Activated B cell treated with CpG ODN at 0.5 μM for 24 hours (primary cell): ENCODE measurements at places on chromosomes 12 and 14.

DNA sequence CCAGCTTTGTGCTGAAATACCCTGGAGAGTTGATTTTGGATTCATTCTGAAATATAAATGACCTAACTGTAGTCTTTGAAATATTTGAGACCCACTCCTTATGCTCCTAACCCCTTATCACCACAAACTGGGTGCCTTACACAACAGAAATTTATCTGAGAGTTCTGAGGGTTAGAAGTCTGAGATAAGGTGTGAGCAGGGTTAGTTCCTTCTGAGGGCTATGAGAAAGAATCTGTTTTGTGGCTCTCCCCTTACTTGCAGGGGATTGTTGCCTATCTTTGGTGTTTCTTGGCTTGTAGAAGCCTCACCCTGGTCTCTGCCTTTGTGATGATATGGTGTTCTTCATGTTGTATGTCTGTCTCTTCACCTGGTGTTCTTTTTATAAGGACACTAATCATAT, 91.7 kb downstream of the DERA start:
- DNase-seq: no peak

DNA sequence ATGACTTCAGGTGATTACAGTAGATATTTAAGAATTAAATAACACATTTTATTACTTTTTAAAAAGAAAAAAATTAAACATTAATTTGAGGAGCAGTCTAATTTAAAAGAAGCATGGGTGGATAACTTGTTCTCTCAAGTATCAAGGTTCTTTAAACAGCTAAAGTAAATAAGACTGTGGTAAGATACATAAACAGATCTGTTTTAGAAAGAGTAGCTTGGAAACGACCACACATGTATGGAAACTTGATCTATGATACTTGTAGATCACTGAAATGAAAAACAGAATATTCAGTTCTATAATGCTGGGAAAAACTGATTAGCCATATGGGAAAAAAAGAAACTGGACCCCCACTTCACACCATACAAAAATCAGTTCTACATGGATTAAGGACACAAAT, 36.0 kb downstream of the TC2N start:
- no peak for DNase-seq

DNA sequence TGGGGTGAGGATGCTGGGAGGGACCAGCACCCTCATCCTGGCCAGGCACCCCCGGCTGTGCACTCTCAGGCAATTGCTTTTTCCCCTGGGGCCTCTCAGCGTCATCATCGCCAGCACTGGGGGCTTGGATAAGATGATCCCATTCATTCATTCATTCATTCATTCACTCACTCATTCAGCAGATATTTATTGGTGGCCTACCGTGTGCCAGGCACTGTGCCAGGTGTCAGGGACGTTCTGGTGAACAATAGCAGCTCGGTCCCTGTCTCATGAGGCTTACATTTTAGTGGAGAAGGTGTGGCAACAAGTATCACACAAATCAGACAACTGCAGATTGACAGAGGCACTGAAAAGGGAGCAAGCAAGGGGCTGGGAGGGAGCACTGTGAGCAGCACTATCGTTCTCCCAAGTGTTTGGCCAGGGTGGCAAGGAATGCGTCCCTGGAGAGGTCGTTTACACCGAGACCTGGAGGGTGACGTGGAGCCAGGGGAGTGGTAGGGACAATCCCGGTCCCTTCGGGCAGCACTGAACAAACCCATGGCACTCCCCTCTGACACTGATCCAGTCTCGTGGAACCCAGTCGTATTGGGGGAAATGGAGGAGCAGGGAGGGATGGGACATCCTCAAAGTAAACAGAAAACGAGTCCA, 124.1 kb downstream of the PAPOLA start:
- no peak for DNase-seq

GRCh38 chr12:31203261-31203660, 122.7 kb downstream of the SINHCAF start:
- DNase-seq: no peak

DNA sequence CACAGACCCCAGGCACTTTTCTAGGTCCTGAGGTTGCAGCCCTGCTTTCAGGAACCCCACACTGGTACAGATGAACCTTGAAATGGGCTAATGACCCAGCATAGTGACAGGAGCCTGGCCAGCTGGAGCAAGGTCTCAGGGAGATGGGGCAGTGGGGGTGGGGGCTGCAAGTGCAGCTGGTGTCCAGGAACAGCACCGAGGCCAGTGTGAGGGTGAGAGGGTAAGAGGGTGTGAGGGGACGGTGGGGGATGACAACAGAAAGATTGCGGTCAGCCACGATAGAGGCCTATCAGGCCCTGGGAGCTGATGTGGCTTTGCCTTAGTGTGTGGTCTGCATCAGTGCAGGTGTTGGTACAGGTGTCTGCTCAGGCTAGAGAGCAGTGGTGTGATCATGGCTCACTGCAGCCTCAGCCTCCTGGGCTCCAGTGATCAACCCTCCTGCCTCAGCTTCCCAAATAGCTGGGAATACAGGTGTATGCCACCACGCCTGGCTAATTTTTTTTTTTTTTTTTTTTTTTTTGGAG, 59.7 kb downstream of the EP400 start:
- no peak for DNase-seq
